Activated CD8-positive, alpha-beta memory T cell treated with anti-CD3 and anti-CD28 coated beads for 4 hours (primary cell): ENCODE measurements at places on chromosomes 4 and X.

DNA sequence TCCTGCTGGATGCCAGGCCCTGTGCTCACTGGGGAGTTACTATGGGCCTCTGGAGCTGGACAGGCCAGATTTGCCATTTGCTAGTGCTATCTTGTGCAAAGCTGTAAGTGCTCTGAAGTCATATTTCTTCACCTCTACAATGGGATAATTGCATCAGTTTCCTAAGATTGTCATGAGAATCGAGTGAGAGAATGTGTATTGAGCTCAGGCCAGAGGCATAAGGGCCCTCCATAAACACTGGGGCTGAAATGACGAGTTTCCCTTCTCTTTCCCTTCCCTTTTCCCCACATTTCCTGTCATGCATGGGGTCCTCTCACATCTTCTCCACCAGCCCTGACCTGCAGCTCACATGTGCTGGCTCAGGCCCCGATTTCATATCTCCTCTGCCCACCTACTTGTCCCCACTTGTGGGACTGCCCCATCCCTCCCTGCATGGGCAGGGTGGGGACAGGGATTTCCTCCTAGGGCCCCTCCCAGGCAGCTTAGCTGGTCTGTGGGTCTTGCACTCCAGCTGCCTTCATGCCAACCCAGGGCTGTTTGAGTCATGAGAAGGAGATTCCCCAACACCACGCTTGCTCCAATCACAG, 358.8 kb downstream of the MID1IP1 start:
- DNase-seq, result no peak

GRCh38 chr4:7159923-7160322, 32.4 kb upstream of the SORCS2 start:
- DNase-seq, result no peak

GRCh38 chr4:150664935-150665334, 83.0 kb downstream of the MAB21L2 start:
- DNase-seq, result no peak

- DNase-seq, result no peak
These were observed 140.9 kb downstream of the SHOX start for GRCh38 chrX:771536-771935.
